Tibial nerve (tissue), 4 donors: ENCODE measurements at places on chromosomes 12 and 14. TPM values are rescaled to one million over a fixed set of nuclear protein-coding genes. Genes with fewer than 3 reads are reported as not detected.

The HOXC10 gene
- 3.3 TPM for total RNA-seq

The ADAMTS20 gene
- total RNA-seq, result not detected

The IFT81 gene
- total RNA-seq, result 36.1 TPM

The NRIP2 gene
- total RNA-seq, result 31.6 TPM

The MMP19 gene
- 3.5 TPM for total RNA-seq

The LRP1-AS gene
- not detected for total RNA-seq

The DEPDC4 gene
- total RNA-seq, result not detected

The ACRBP gene
- total RNA-seq, result 1.8 TPM

The RPL10L gene
- not detected for total RNA-seq

The SOAT2 gene
- total RNA-seq, result 0.30 TPM

The IL26 gene
- not detected for total RNA-seq

The IL31 gene
- total RNA-seq, result not detected

The FBRSL1 gene
- total RNA-seq, result 18.2 TPM

The GPR162 gene
- total RNA-seq, result 5.4 TPM

The ACOT4 gene
- 0.20 TPM for total RNA-seq

DNA sequence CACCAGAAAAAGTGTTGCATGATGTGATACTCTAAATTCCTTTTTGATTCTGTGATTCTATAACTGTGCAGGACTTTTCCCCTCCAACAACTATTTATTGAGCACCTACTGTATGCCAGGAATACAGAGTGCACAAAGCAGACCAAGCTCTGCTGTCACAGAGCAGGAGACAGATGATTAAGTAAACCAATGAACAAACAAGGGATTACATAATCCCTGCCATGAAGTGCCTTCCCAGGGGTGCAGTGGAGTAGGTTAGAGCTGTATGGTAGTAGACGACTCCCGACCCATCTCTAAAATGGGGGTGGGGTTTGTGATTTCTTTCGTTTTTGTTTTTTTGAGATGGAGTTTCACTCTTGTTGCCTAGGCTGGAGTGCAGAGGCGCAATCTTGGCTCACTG, 213.9 kb downstream of the TBX5 start:
- no peak for DNase-seq

DNA sequence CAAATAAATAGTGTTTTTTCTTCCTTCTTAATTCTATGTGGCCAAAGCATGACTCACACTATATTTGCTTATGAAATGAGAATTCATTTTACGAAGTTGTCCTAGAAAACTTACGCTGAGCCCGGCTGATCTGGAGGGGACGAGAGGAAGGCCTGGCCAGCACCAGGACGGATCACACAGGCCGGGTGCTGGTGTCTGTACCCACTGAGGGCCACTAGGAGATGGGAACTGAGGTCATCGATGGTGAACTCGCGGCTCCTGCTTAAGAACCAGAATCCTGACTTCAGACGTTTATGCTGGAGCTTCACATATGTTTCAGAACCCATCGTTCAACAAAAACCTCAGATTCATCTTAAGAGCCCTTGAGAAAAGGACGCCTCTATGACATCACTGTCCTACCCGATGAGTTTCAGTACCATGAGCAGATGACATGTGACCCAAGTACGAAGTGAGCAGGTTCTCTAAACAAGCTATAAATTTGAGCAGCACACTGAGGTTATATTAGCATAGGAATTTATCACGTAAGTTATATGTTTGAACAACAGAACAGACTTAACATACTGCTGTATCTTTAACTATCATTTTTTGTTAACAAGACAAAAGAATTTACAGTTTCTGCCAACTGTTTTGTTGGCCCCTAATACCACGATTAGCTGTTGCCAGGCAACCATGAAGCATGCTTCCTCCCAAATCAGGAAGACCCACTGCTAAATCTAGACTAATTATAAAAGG, 111.9 kb downstream of the FOXN3 start:
- DNase-seq, result no peak

GRCh38 chr12:92426332-92426731, 276.5 kb upstream of the PLEKHG7 start:
- no peak for DNase-seq

DNA sequence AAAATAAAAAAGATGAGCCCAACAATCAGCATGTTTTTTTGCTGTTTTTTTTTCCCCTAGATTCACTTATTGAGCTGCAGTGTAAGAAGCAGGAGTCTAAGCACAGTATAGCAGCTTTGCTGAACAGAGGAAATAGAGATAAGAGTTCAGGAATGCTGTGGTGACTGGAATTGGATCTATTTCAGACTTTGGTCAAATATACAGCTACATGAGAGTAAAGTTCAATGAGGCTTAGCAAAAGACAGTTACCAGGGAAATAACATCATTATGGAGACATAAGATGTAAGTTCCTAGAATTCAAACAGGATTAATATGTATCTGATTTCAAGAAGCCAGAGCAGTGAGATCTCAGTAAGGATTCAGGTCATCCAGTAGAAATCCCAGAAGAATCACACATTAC, 613.0 kb downstream of the RPS29 start:
- DNase-seq, result no peak

DNA sequence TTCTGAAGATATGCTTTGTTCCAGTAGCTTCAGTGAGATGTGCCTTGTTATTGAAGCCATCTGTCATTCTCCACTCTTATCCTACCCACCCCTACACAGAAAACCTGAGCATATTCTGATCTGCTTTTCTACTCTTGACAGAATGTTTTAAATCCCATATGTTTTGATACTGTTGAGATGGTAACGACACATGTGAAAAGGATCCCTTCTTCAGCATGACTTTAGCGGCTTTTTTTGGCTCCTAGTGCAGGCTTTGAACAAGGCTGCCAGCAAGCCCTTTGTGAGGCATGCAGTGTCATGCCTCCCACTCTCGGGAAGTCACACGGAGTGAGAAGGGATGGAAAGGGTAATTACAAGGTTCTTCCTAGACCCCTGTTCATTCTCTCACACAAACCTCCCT, 228.8 kb upstream of the RGS6 start:
- DNase-seq, result no peak

DNA sequence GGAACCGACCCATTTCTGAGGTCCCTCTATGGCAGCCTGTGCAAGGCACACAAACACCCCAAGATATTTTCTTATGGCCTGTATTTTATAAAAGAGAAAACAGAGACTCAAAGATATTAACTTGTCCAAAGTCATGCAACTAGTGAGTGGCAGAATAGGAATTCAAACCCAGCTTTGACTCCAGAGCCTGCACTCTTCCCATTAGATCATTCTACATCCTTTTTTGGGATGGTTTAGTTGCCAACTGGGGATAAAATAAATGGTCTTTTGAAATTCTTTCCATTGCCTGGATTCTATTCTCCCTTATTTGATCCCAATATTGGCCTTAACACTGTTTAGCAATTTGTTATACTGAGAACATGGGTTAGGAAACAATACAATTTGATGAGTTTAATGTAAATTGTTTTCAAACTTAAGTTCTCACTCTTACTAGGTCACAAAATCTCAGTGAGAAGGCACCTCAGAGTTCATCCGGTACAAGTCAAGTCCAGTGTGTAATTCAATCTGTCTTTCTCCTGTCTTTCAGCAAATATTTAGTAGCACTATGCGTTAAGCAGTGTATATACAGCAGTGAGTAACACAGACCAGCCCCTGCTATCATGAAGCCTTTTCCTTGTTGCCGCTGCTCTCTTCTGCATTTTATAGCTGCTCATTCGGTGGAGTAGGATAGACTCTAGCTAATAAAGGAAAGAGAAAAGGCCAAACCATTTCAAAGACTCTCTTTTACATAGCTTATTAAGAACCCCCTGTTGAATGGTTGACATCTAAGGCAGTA, 162.1 kb upstream of the IFNG-AS1 start:
- DNase-seq, result no peak

GRCh38 chr14:55599250-55599879, 19.4 kb downstream of the KTN1 start:
- DNase-seq, result no peak

DNA sequence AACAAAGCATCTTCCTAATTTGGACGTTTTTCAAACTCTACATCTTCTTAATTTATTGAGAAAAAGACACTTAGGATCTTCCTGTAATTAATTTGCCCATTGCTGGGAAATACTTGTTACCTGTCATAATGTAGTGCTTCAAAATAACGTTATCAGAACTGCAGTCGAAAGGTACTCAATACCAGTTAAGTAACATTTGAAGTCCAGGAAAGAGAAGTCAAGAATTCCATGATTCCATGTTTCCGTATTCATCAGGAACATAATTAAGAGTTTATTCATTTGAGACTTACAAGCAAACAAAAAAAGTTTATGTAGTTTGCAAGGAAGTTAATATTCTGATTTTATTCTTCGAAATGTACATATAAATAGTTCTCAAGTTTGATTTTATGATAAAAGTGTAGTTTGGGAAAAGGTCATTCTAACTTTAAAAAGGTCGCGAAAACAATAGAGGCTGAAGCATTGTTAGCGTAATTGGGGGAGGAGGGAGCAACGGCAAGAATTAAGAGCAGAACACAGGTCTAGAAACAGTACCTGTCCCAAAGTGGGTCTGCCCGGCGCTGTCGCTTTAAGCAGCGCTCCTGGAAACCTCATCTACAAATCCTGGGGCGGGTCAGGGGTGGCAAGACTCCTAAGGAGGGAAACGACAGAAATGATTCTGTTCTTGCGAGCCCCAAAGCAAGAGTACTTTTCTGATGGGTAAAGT, 1.2 kb upstream of the KCNMB4 start:
- no peak for DNase-seq

DNA sequence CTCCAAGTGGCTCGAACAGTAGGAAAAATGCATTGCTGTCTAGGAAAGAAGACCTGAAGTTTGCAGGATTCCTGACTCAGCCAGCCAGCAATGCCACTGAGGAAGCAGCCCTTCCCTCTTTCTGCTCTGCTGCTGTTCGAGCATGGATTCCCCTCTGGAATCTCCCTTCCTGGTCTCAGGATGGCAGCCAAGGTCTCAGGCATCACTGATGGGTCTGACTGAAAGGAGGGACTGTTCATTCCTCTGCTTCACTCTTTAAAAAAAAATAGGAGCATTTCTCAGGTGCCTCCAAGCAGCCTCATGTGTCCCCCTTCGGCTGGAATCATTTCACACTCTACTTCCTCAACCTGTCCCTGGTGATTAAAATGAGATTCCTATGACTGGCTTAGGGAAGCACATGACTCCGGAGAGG, 62.4 kb downstream of the SLC15A4 start:
- no peak for DNase-seq

DNA sequence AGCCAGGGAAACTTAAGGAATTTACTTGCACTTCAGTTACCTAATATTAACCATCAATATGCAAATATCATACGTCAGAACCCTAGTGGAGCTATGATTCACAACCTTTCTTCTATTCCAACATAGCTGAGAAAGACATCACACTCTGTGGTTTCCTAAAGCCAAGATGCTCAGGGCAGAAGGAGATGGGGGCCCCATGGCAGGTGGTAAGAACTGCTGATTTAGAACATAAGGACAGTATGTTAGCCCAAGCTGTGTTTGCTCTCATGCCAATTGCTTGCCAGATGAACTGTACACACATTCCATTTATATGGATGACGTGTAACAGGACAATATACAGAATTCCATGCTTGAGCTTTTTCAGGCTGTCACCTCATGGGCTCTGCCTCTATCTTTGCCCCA, 34.6 kb downstream of the HECTD4 start:
- no peak for DNase-seq

DNA sequence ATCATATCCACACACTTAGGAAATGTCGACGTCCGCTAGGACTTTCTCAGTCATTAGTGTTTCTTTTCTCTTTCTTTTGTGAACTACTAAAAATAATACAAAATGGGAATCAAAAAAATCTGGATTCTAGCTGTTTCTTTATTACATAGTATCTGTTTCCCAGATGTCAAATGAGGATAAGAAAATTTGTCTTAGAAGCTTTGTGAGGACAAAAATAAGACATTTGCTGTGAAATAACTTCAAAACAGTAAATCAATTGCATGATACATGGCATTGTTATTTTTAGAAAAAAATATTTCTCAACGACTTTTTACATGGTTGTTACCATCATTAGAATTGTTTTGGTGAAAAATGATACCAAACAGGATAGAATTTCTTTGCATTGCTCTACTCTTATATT, 71.4 kb upstream of the IFNG-AS1 start:
- DNase-seq, result no peak

- DNase-seq, result no peak
Observed at GRCh38 chr12:72612171-72612570, 340.0 kb downstream of the TRHDE start.

- DNase-seq, result no peak
Observed at GRCh38 chr12:55704824-55705718, 2.6 kb downstream of the ITGA7 start.

DNA sequence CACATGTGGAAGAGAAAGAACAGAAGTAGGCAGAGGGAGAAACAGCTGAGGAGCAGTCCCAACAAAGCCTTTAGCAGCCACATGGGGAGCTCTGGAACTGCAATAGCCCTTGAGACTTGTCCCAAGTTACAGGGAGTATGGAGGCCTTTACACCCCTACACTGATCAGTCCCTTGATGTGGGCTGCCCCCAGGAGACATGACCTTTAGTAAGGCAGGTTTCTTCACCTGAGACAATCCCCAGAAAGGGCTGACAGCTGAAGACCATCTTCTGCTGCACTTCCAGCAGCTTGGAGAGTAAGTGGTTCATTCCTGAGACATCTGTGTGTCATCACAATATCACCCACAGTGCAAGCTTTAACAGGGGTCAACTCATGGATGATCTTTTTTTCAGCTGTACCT, 8.6 kb upstream of the SNAPC1 start:
- DNase-seq, result no peak

GRCh38 chr12:109496306-109496705, 18.9 kb downstream of the UBE3B start:
- no peak for DNase-seq

DNA sequence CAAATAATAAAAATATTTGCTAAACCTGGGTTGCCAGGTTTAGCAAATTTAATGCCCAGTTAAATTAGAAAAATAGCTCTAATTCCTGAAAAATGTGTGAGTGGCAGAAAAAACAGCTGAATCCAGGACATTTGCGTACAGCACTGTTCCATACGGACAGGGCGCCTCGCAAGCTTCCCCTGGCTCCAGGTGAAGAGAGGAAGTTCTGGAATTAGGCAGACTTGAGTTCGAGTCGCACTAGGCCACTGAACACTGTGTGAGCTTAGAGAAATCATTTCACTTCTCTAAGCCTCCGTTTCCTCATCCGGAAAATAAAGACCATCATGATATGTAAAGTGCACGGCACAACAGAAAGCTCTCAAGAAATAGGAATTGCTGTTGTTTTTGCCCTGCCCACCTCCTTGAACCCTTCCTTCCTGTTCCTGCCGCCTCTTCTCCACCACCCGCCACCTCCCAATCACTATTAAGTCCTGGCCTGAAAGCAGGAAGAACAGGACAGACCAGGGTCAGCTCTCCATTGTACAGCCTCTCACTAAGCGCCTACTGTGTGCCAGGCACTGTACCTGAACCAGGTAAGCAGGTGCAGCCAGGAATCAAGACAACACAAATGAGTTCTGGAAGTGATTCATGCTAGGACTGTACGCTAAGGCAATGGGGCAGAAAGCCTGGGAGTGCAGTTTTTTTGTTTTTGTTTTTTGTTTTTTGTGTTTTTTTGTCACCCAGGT, 763 bp upstream of the PHETA1 start:
- no peak for DNase-seq

- DNase-seq, result no peak
Observed at GRCh38 chr12:111312016-111312415, 56.9 kb downstream of the PHETA1 start.

GRCh38 chr12:4172999-4173398, 100.6 kb upstream of the CCND2 start:
- DNase-seq, result no peak

- no peak for DNase-seq
Observed at GRCh38 chr12:84919271-84919670, 6.7 kb upstream of the SLC6A15 start.

GRCh38 chr12:116060764-116061163, 216.7 kb downstream of the MED13L start:
- DNase-seq, result no peak

GRCh38 chr12:43730283-43730682, 28.3 kb downstream of the PUS7L start:
- no peak for DNase-seq
